ENCODE measurements at places on chromosomes 12 and 14.
A peak's percentile ranks its signal among the peaks of the same experiment; 100 is the strongest.

DNA sequence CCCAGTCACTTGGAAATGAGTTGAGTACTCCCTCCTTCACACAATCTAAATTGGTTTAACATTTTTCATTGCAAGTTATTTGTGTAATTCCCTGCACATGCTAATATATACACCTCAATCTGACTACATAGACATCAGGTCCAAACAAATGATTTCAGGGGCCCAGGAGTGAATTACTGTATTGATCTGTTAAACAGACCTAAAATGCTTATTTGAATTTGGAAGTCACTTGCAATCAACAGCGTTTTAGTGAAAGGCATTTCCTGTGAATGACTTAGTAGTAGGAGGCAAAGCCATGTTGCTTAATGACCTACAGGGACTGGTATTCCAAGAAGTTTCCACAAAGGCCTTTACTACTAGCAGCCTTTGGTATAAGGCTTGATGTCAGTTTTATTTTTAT is 22.6 kb upstream of the SLC15A5 start:
- no peak for DNase-seq

DNA sequence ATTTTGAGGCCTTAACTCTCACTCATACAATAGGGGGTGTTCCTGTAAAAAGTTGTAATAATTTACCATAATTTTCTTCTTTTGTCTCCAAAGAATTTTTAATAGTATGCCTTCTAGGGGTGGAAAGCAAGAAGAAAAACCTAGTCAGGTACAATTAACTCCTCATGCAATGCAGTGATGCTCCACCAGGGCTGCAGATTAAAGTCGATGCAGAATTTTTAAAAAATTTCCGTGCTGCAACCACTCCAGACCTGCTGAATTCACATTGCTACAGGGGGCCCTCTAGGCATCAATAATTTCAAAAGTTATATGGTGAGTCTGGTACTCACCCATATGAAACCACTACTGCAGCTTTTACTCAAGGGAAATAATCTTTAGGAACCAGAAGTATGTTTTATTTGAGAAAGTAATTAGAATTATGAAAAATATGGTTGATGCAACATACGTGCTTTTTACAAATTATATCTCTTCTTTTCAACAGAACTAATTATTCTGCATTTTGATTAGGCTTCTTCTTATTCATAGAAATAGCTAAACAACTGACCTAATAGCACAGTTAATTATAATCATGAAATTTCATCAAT is 353.2 kb downstream of the BCAT1 start:
- DNase-seq, result peak; percentile 25

GRCh38 chr12:100652488-100652887 is 79.0 kb downstream of the GAS2L3 start:
- DNase-seq, result no peak

DNA sequence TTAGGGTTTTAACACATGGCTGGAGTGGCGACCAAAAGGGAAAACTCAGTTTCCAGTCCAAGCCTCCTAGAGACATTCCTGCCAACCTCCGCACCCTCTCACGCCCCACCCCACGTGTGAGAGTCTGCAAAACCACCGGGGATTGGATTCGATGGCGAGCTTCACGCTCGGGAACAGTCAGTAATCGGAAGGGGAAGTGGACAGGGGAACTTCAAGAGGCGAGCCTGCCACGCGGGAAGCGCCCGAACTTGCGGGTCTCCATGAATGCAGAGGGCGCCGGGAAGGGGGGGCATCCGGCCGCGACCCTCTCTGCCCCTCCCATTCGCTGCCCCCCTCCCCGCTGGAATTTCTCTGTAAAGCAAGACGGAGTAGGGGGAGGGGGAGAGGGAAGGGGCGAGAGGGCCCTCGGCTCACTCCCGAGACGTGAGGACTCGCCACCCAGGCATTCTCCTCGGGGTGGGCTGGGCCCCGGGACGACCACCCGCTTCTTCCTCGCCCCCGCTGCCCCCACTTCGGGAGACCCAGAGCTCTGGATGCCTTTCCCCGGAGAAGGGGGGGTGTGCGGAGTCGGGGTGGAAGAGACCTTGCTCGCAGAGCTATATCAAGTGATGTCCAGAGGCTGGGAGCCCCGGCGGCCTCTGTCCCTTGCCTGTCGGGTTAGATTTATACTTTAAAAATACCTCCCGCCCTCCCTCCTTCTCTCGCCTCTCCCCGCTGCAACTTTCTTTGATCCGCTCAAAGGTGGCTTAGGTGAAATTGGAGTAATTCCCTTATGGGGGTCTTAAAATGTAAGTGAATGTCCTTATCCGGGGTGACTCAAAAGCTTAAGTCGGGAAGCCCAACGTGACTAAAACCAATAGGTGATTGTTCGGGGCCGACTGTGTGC is 2.5 kb upstream of the CCND2 start:
- peak; percentile 78 for DNase-seq

- peak; percentile 19 for DNase-seq
Measured at GRCh38 chr12:20423557-20423956, 55.2 kb downstream of the PDE3A start.

GRCh38 chr12:49687941-49688340 is 19.3 kb downstream of the FMNL3 start:
- DNase-seq, result peak; percentile 29

- no peak for DNase-seq
Measured at GRCh38 chr12:4148418-4149056, 125.0 kb upstream of the CCND2 start.

All from OCI-M1 (cell line).